ENCODE measurements at places on chromosomes 7 and 10. TPM values are rescaled to one million over a fixed set of nuclear protein-coding genes. Genes with fewer than 3 reads are reported as not detected.

Gene ACSM6
- polyA plus RNA-seq, result 0.42 TPM

Gene CLIP2
- 19.7 TPM for polyA plus RNA-seq

Gene HECW1
- polyA plus RNA-seq, result 1.2 TPM

Gene OR2A12
- not detected for polyA plus RNA-seq

Gene FAM221A
- 7.7 TPM for polyA plus RNA-seq

Gene NXPH1
- 0.14 TPM for polyA plus RNA-seq

Gene CNPY1
- polyA plus RNA-seq, result not detected

Gene PPP3CB
- polyA plus RNA-seq, result 58.0 TPM

All from urinary bladder (tissue), 4 donors.